ENCODE measurements at places on chromosomes 1 and 21. TPM values are rescaled to one million over a fixed set of nuclear protein-coding genes. Genes with fewer than 3 reads are reported as not detected.

Gene OLFM3
- 3.8 TPM for total RNA-seq

Gene ATP1A2
- total RNA-seq = 0.26 TPM

Gene KPRP
- not detected for total RNA-seq

Gene SLC1A7
- not detected for total RNA-seq

Gene SYCP1
- not detected for total RNA-seq

Gene PRR9
- total RNA-seq = not detected

Gene NHLH1
- 0.48 TPM for total RNA-seq

GRCh38 chr1:31027693-31028526 lies 37.6 kb downstream of the PUM1 start:
- no peak for DNase-seq

DNA sequence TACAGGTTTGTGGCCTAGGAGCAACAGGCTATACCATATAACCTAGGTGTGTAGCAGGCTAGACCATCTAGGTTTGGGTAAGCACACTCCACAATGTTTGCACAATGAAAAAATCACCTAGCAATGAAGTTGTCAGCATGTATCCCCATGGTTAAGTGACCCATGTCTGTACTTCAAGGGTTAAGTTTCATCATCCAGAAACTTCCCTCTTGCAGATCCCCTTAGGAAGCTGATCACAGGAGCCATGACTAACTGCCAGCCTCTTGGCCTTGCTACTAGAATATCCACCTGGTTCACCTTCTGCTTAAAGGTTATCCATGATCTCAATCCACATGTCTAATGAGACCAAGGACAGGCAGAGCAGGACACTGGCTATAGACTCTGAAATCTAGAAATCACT lies 3.5 kb upstream of the UBXN10 start:
- DNase-seq = no peak

DNA sequence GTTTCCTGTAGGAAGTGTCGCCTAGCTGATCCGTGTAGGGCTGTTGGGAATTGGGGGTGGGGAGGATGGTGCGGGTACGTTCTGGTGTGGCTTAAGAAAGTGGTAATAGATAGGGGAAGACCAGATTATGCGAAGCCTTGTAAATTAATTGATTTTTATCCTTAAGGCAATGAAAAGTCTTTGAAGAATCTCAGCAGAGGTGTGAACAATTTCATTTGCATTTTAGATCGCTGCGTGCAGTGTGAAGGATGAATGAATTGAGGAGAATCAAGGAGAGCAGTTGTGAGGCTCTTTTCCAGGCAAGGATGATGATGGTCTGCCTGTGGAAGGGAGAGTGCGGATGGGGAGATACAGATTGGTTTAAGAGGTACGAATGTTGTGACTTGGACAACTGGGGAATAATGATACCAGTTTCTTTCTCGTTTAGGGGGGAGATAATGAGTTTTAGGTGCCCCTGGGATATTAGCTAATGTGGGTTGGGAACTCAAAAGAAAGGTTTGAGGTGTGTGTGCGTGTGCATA lies 813 bp upstream of the DEDD start:
- DNase-seq = no peak

GRCh38 chr1:25821112-25821476 lies 1.3 kb downstream of the MTFR1L start:
- no peak for DNase-seq

- no peak for DNase-seq
Observed at GRCh38 chr1:11178021-11179015, 10.8 kb upstream of the ANGPTL7 start.

DNA sequence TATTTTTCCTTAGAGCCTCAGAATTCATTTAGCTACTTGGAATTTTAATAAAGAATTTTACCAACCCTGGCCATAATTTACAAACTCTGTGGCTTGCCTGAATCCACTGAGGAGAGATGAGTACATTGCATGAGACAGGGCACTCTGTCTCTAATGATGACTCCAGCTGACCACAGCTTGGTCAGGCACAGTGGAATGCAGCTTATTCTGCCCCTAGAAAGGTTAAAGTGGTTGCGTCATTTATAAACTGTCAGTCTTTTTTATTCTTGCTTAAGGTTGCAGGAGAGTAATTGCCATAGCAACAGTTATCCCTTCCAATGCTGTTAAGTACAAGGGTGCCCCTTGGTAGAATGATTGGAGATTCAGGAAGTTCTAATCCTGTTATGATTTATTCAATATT lies 28.3 kb downstream of the PDE4B start:
- no peak for DNase-seq

DNA sequence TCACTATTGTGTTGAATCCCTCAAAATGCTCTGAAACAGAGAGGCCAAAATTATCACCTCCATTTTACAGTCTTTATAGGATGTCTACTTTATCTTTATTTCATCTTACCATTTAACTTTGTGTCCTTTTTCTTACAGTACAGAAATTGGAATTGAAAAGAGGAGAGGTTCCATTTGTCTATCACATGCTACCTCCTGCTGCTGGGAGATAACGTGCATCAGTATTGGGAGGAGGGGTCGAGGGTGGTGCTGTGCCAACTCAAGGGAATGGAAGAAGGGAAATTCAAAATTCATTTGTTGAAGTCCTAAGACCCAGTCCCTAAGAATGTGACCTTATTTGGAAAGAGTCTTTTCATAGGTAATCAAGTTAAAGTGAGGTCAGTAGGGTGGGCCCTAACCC lies 85.3 kb downstream of the HHIPL2 start:
- no peak for DNase-seq

GRCh38 chr1:235821361-235821981 lies 45.2 kb downstream of the LYST start:
- DNase-seq = no peak

- DNase-seq = no peak
Observed at GRCh38 chr1:162357681-162358266, 18.9 kb downstream of the SPATA46 start.

GRCh38 chr1:240586006-240586405 lies 25.9 kb downstream of the GREM2 start:
- DNase-seq = no peak

- DNase-seq = no peak
Observed at GRCh38 chr21:45318556-45319404, 31.1 kb upstream of the POFUT2 start.

Measured in type B pancreatic cell (in vitro differentiated cells).